ENCODE measurements at places on chromosomes 1 and 21.
A peak's percentile ranks its signal among the peaks of the same experiment; 100 is the strongest.

DNA sequence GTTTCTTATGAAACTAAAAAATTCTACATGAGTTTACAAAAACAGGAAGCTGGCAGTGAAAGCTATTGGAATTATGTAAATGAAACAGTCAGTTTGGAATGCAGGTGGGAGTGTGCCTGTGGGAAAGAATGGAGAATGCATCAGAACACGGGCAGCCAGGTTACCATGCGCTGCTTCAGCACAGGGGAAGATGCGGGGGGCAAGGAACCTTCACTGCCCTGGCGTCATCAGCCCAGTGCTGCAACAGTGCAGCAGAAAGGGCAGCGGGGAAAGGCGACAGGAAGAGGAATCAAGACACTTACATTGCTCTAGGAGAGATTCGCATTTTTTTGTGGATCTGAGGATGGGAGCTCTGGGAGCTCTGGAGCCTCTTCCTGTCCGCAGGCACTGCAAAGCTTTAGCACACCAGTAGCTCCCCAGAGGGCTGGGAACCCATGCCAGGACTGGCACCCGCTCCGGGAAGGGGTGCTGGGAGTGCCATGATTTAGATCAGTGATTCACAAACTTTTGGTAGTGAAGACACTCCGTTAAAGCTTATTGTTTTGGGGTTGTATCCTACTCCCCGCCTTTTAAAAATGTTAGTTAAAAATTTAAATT, 64.1 kb upstream of the WDR26 start:
- no peak for DNase-seq

- DNase-seq = no peak
These were observed 497.1 kb downstream of the AGBL4 start for GRCh38 chr1:49526672-49527071.

DNA sequence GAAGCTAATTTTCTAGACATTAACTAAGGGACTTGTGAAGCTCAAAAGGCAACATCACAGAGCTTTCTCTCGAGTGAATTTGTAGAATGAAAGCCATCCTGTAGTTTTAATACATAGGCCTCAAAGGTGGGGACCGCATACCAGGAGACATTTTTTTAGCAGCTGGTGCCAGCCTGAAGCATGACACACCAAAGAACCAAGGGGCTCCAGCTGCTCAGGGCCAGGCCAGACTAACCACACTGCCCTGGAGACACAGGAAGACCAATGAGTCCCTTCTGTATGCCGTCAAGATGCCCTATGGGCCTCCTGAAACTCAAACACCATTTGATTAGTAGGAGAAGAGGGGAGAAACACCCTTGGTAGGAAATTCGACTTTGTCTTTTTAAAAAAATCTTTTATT, 113.9 kb upstream of the CACNA1E start:
- no peak for DNase-seq

GRCh38 chr1:12629985-12630760, 12.2 kb upstream of the DHRS3 start:
- no peak for DNase-seq

DNA sequence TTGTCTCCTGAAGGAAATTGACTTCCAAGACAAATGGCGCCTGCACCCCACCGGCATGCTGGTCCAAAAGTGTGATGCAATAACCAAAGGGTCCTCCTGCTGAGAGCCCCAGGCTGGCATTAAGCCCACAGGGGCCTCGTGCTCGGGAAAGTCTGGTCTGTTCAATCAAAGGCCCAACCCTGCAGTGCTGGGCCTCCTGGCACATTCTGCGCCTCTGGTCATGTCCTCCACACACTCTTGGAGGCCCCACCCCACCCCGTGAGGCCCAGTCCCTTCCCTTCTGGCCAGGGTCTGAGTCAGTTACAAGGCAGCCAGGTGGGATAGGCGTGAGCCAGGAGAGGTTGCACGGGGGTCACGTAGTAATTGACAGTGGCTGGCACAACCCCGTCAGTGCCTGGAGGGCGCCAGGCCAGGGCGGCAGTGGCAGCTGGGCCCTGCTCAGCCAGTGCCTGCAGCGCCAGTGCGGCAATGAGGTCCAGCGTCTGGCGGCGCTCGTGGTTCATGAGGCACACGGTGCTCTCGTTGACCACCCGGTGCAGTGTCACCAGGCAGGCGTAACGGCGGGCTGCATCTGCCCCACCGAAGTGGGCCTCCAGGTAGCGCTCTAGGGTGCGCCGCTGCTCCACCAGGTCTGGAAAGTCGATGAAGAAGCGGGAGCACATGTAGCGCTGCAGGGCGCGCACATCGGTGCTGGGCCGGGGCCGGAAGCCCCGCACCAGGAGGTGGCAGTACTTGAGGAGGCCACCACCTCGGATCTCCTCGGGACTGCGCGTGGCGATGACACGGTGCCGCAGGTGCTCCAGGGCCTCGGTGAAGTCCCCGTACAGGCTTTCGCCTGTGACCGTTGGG, 6.8 kb downstream of the TENT5B start:
- DNase-seq = no peak

DNA sequence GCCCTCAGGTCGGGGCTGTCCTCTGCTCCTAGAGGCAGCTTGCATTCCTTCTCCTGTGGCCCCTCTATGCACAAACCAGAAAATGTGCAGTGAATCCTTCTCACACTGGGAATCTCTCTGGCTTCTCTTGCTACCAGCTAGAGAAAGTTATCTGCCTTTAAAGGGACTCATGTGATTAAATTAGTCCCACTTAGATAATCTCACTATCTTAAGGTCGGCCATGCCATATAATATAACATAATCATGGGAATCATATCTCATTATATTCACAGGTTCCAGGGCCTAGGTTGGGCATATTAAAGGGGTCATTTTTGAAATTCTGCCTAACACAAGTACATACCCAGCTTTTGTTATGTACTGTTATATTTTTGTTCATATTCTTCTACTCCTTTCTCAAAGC, 31.4 kb downstream of the PTGFR start:
- DNase-seq = no peak

- DNase-seq = no peak
These were observed 247.9 kb downstream of the GRIK1 start for GRCh38 chr21:29691616-29692491.

GRCh38 chr1:160095382-160096105, 2.9 kb downstream of the IGSF8 start:
- no peak for DNase-seq

DNA sequence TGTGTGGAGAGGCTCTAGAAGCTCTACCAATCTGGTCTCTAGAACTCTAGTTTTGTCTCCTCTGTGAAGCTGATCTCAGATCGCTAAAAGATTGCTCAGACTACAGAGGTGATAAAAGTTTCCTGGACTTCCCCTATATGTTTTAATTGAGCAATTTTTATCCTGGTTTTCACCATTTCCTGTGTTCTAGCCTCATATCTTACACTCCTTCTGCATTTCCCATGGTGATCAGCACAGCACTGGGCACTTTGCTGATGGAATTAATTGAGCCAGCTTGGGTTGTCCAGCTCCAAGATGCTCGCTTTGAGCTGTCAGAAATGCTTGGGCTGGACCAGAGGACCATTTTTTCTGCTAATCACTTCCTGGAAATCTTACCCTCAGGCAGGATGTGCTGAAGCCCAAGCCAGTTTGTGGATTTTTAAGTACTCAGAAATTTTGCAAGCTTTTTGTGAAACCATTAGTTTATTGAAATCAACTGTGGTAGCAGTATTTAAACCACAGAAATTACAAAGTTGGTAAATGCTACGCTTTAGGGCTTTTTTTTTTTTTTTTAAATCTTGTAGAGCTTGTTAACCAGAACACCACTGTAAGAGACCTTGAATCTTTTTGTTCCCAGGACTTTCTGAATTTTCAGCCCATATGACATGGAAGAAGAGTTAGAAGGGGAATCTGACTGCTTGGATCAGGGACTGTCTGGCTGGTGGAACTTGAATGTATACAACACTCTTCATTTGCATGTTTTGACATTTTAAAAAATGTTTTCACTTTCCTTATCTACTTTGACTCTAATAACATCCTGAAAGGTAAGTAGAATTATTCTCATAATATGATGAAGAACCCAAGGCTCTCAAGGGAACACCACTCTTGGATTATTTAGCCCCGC, 28.4 kb downstream of the CD48 start:
- no peak for DNase-seq

- peak; percentile 67 for DNase-seq
These were observed 2.3 kb upstream of the KCNC4 start for GRCh38 chr1:110207831-110208230.

DNA sequence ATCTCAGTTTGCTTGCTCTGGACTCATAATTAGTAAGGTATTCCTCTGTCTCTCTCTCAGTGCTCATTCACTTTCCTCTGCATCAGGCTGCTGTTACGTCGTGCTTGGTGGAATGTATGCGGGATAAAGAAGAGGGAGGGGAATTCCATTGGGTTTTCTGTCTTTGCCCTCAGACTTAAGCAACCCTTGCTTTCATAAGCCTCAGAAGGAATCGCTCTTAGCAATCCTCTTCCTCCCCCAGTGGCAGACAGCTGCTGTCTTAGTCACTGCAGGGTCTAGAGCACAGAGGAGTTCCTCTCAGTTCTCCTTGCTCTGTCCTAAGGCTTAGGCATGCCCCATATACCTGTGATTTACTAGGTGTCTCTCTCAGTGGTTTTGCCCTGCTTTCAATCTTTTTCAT, 19.1 kb upstream of the NTMT2 start:
- no peak for DNase-seq
